ENCODE measurements at places on chromosomes 3 and 15.

GRCh38 chr15:88656760-88657221, 18.0 kb downstream of the ISG20 start:
- DNase-seq = no peak

DNA sequence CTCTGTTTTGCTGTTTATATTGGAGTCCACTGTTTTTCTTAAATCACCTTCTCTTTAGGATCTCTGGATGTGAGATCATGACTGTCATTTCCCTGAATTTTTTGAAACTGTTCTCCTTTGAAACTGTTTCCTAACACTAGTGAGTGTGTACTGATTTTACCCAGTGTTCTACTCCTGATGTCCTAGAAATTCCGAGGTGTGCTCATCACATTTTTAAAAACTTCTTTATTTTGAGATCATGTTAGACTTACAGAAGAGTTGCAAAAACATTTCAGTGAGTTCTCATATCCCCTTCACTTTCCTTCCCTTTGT, 292.6 kb downstream of the NFKBIZ start:
- DNase-seq = no peak

DNA sequence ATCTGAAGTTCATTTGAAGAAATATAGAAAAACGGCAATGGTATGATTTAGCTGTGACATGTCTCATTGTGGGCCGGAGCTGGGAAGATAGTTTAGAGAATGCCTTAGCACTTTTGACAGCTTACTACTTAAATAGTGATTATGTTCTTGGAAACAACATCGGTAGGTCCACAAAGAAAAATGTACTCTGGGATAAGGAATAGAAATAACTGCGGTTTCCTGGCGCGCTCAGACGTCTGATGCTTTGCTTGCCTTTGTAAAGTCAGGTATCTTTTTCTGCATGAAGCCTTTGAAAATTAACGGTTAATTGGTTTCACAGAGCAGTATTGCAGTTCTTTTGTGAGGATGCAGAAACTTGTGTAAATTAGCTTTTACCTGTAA, 1.4 kb downstream of the USP3 start:
- DNase-seq = no peak

DNA sequence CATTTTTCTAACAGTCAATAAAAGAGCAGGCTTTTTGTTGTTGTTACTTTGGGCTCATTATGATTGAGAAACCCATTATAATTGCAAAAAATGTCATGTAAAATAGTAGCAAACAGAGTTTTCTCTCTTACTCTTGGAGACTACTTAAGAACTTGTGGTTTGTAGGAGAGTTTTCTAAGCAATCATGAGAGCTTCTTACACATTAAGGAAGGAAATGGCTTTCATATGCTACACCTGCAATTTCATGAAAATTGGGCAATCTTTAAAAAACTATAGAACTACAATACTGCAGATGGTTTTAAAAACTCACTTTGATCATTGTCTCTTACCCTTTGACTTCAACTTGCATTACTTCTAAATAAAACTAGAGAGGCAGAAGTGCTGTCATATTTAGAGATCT, 701.8 kb downstream of the ZPLD1 start:
- no peak for DNase-seq

DNA sequence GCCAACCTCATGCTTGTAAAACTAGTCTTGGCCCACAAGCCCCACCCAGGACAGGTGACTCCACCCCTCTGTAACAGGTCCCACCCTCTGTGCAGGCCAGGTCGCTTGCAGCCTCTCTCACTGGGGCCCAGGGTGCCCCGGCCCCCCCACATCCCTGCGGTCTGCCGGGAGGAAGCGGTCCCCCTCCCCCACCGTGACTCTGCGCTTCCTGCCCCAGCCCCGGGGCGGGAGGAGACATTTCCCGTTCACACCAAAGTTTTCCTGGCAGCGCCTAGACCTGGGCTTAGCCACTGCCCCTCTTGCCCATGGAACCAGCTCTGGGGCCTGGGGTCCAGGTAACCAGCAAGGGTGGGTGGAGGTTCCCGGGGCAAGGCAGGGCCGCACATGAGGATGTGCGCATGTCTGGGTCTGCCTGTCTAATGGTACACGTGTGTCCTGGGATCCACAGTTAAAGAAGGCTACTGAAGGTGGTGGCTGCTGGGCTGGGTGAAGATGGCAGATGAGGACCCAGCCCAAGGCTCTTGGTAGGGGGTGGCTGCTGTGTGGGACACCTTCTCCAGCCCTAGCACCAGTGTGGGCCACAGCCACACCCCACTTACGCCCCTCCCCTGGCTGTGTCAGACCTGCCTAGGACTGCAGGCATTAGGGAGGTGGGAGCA, 8.4 kb downstream of the NBEAL2 start:
- no peak for DNase-seq

DNA sequence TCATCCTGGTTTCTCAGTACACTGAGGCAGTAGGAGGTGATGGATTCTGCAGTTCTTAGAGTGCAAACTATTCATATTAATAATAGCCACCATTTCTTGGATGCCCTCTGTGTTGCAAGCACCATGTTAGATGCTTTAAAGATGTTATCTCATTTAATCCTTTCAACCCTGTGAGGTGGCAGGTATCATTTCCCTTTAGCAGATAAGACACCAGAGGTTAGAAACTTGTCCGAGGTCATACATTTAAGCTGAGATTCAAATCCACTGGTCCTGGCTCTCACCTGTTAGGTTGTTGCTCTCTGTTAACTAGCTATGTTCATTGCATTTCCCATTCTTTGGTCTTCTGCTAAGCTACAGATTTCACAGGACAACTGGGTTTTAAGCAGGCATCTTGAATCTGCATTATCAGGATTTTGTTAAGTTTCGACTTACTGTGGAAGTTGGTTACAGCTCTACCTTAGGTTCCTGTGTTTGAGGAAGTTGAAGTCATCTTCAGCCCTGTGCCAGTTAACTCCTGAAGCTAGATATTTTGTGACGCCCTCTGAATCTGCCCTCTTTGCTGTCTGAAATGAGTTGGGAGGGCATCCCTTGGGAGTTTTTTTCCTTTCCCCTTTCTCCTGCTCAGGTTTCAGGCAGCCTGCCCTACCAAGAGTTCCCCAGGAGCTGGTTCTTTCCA, 6.4 kb downstream of the PDE8A start:
- DNase-seq = no peak

GRCh38 chr3:46930945-46931403, 45.6 kb downstream of the CCDC12 start:
- no peak for DNase-seq

DNA sequence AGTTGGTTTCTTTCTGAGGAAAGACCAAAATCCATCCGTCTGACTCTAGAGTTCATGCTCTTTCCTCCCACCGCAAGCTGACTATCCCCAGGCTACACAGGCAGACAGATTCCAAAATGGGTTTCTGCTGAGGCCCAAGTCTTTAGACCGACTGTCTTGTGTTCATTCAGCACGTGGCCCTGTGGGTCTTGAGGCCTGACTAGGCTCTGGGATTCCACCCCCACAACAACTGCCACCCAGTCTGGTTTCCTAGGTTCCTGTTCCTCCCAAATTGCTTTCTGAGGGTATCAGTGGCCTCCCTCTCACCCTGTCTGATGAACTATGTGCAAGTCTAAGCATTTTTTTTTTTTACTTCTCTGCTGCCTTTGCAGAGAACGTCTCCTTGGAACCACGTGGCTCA, 67.7 kb downstream of the CYP19A1 start:
- no peak for DNase-seq

GRCh38 chr15:25182736-25183445, 228.1 kb downstream of the SNRPN start:
- no peak for DNase-seq

DNA sequence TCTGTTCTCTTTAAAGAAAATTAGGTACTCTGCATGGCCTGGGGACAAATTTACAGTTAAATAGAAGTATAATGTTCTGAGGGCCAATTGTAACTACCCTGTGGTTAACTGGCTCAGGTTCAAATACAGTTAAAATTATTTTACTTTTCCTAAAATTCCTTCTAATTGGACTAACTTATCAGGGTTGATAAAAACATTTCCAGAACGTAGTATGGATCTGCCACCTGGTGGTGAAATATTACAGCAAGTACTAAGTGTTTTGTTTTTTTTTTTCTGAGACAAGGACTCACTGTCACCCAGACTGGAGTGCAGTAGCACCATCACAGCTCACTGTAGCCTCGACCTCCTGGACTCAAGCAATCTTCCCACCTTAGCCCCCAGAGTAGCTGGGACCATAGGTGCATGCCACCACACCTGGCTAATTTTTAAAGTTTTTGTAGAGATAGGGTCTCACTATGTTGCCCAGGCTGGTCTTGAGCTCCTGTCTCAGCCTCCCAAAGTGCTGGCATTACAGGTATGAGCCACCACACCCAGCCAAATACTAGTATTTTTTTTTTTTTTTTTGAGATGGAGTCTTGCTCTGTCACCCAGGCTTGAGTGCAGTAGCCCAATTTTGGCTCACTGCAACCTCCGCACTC, 29.2 kb downstream of the NEO1 start:
- DNase-seq = no peak

- DNase-seq = no peak
Measured at GRCh38 chr3:143139762-143140161, 20.2 kb downstream of the CHST2 start.

- DNase-seq = no peak
Measured at GRCh38 chr3:26920646-26921478, 298.3 kb downstream of the LRRC3B start.

DNA sequence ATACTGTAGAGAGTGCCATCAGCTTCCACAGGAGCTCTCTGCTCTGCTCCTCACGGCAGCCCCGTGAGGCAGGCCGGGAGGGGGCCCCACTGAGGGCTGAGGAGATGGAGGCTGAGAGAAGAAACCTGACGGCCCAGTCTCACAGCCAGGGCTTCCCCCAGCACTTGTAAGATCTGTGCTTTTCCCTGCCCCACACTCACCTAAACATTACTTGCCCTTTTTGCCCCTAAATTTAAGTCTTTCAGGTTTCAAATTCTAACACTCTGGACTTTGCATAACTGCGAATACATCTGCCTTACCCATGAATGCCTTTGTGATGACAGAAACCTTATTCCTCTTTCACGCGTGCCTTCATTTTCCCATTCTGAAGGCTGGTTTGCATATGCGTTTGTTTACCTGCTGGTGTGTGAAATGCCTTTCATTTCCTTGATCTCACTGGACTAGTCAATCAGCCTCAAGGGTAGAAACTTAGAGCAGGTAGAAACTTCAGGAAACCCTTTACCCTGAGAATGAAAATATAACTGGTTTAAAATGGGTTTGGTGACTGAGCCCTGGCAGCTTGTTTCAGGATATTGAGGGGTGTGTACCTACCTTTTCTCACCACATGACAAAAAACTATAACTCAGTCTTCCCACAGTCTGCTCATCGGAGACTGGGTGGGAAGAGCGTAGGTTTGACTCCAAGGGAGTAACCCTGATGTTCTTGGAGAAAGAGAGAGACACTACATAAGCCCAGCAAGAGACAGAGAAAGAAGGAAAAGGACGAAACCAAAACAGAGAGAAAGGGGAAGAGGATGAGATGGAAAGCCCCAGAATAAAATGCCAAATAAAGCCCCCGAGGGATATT, 20.1 kb downstream of the SLC12A8 start:
- DNase-seq = no peak

GRCh38 chr15:68994981-68995761, 19.3 kb upstream of the NOX5 start:
- DNase-seq = no peak

DNA sequence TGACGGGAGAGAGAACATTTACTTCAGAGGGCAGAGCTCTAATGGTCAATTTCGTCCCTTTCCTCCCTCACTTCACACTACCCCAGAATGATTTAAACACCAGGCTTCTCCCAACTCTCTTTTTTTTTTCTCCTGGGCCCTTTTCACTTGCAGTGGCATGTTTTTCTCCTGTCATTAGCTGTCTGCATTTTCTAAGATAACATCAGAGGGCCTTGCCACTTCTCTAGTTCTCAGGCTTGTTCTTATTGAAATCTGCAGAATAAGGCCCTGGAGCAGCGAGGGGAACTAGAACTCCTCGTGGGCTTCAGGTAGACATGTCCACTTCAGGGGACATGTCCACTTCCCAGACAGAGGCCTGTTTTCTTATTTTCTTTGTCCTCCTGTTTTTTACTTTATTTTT, 514.4 kb upstream of the TBL1XR1 start:
- no peak for DNase-seq

Data from D341Med (cell line).